ENCODE measurements at places on chromosomes 2 and 18.

- no peak for DNase-seq
Observed at GRCh38 chr2:168685600-168686451, 116.6 kb upstream of the NOSTRIN start.

DNA sequence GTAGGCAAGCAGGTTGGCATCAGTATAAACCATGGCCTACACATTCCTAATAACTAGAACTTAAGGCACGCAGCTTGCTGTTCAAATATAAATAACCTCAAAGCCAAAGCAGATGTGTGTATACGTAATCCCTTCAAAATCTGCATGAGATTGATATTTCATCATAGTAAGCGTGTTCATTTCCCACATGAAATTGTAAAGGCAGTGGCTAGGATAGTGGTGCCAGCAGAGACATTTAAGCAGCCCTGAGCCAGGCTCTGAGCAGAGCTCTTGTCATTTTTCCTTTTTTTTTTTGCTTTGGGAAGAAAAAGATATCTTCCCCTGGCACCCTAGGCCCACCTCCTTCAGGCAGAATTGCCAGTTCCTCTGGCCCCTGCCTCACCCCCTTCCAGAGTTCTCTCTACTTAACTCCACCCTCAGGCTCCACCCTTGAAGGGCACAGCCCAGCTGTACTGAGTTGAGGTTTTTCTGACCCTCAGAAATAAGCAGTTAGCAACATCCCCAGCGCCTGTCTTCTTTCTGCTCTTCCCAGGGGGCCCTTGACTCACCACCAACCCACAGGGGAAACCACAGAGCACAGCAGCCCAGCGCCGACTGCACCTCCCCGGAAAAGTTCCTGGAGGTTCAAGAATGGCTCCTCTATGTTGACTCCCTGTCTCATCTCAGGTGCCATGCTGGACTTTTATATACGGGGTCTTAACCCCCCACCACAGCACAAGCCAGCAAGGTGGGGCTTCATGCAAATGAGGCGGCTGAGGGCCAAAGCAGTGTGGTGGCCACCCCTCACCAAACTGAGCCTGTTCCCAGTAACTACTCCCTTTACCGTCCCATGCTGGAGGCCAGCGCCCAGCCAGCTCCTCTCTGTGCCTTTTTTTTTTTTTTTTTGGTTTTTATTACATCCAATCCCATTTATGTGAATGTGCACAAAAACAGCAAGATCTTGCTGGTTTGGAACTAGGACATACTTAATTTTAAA lies 84.7 kb downstream of the EHD3 start:
- DNase-seq, result no peak

DNA sequence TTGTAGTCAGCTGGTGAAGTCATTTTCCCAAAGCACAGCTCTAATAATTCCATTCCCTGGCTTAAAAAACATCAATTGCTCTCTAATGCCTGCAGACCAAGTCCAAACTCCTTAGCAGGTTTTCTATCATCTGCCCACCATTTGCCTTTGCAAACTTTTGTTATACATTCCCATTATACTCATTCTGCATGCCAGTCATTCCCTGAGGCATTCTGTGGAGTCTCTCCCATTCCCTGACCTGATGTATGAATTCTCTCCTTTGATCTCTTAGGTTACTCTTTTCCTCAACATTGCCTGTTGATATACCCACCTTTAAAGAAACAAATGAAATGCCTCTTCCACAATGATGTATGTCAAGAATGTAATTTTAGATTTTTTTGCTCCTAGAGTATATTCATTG lies 852.0 kb upstream of the FSHR start:
- DNase-seq, result no peak

DNA sequence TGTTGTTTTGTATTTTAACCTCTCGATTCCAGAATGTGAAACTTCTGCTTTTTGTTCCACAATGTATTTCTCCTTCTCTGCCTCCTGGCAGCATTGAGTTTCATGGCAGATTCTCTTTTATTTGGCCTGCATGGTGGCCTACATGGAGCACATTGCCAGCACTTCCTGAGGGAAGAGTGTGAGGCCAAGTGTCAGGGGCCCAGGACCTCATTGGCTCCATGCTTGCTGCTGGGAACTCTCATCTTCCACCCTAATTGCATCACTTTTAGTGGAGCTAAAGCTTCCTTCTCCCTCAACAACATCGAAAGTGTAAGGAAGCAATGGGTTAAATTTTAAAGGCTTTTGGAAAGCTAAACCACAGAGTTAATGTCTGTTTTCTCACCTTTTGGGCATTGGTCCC lies 9.5 kb downstream of the TRIB2 start:
- DNase-seq, result no peak

DNA sequence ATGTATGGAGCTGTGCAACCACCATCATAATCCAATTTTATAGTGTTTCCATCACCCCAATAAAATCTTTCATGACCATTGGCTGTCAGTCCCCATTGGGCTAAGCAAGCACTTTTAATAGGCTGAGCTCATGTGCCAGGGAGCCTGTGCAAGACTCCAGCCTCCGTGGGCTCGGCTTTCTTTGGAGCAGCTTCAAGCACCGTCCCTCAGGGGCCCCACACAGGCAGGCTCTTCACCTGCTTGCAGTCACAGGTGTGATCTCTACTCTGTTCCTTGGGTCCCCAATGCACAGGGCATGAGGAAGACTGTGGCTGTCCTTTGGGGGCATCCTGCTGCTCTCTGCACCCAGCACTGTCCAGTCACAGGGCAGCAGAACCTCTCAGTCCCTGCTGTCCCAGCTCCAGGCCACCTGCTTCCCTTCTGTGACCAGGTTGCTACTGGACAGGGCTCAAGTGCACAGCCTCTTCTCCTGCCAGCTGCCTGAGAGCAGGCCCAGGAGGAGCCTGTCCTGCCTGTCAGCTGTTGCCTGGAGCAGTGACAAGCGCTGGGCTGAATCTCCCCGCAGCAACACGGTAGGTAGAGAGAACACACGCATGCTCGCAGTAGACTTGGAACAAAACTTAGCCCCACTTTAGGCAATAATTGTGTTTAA lies 40.7 kb upstream of the TMEM131 start:
- DNase-seq, result no peak

DNA sequence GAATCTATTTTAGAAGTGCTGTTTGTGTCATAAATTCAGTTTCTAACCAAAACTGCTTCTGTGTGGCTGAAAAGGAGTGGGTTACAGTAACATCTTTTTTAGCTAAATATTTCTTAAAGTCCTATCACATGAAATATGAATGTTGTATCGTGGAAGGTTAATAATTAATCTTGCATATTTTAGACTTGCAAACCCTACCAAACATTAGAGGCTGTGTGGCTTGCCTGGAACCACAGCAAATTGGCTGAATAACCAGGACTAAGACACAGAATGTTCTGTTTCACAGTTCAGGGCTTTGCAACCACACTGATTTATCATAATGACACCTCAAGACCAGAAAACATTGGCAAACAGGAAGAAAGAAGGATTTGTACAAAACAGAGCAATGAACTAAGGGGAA lies 208.9 kb upstream of the CNTNAP5 start:
- DNase-seq, result no peak

DNA sequence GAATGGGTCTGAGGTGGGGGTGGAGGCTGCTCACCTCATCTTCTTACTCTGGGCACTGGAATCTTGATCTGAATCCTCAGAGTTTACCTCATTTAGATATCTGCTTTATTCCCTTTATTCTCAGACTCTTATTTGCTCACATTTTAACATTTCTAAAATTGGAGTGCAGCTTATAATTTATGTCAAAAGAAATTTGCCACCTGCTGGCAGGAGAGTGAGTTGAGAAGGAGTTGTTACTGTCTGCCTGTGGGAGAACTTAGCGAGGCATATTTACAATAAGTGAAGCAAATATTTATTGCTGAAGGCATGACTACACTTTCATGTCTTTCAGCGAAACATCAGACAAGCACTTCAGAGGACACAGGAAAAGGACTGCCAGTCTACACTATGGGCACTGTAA lies 16.4 kb upstream of the KIAA2012 start:
- DNase-seq, result no peak

DNA sequence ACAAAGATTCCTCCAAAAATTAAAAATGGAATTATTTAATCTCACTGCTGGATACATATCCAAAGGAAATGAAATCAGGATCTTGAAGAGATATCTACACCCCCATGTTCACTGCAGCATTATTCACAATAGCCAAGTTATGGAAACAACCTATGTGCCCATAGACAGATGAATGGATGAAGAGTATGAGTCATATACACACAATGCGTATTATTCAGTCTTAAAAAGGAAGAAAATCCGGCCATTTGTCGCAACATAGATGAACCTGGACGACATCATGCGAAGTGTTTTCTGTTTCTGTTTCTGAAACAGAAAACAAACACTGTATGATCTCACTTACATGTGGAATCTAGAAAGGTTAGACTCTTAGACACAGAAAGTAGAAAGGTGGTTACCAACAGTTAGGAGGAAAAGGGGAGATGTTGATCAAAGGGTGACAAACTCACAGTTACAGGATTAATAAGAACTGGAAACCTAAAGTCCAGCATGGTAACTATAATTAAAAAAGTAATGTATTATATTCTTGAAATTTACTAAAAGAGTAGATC lies 87.8 kb upstream of the ERBB4 start:
- no peak for DNase-seq

- DNase-seq, result no peak
Observed at GRCh38 chr18:45213040-45213333, 402.3 kb upstream of the SLC14A2 start.

GRCh38 chr2:44107974-44108373 lies 60.7 kb upstream of the PPM1B start:
- DNase-seq, result no peak

GRCh38 chr2:208990716-208991115 lies 433.1 kb upstream of the MAP2 start:
- DNase-seq, result no peak

GRCh38 chr2:217183471-217183870 lies 323.6 kb upstream of the TNP1 start:
- no peak for DNase-seq

GRCh38 chr2:17876590-17876989 lies 1.9 kb upstream of the KCNS3 start:
- DNase-seq, result no peak

- DNase-seq, result no peak
Observed at GRCh38 chr2:239053801-239054503, 206.1 kb downstream of the TWIST2 start.

DNA sequence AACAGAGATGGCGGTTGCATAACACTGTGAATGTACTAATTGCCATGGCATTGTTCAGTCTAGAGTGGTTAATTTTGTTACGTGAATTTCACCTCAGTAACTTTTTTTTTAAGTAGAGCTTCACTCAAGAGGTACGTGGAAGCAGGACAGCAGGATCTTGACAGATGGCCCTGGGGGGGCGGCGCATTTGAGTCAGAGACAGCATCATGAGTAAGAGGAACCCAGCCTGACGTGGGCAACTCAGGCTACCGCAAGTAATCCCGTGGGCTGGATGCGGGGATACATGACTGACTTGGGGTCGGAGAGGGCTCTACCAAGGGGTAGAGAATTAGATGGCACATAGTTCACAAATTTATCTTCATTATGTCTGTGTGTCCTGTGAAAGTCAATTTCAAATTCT lies 38.1 kb upstream of the DAPL1 start:
- no peak for DNase-seq

- DNase-seq, result no peak
Observed at GRCh38 chr2:110886826-110887573, 154.6 kb downstream of the ACOXL start.

GRCh38 chr2:188319838-188320237 lies 28.2 kb downstream of the GULP1 start:
- no peak for DNase-seq

- no peak for DNase-seq
Observed at GRCh38 chr2:219830353-219830738, 202.9 kb downstream of the SLC4A3 start.

DNA sequence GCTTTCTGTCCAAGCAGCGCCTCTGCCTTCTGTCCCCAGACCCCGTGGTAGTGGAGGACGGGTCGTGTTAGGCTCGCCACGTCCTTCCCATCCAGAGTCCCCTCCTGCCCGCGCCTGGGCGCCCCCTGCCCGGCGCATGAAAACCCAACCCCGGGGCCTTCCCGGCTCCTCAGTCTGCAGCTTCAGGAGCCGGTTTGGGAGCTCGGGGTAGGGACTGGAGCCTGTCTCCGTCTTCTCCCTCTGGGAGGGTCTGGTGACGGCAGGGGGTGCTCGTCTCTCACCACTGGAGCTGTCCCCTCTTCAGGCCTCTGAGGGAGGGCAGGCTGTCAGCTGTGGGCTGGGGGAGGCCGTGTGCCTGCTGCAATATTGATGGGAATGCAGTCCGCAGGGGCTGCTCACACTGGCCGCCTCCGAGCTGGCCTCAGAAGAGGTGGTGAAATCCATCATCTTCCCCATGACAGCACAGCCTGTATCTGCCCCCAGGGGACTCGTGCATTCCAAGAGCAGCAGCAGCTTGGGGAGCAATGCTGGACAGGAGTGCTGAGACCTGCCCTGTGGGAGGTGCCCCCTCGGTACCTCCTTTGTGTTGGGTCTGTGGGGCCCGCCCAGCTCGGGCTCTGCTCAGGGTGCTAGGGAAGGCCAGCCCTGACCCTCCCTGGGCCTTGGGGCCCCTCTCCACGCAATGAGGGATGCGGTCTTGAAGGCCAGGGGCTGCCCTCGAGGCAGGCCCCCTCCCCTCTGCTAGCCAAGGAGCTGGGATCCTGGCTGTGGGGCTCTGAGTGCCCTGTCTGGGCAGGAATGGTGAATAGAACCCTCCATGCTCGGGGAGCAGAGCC lies 17.8 kb upstream of the KLHL30 start:
- no peak for DNase-seq

DNA sequence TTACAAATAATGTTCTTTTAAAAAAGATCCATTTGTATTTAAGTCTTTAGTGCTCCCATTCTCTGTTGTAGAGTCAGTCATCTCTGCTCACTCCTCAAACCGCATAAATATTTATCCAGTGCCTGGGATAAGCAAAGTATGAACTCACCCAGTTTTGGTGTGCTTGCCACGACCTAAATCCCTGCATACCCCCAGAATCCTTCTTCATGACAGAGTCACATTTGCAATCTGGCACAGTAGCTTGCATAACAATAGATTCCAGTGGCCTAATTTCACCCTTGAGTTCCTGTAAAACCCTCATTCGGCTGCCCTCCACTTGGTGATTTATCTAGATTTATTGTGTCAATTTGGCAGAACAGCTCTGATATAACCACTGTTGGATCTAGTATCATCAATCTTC lies 92.9 kb downstream of the DTNA start:
- no peak for DNase-seq

GRCh38 chr2:170218931-170219330 lies 41.0 kb downstream of the MYO3B start:
- DNase-seq, result no peak

DNA sequence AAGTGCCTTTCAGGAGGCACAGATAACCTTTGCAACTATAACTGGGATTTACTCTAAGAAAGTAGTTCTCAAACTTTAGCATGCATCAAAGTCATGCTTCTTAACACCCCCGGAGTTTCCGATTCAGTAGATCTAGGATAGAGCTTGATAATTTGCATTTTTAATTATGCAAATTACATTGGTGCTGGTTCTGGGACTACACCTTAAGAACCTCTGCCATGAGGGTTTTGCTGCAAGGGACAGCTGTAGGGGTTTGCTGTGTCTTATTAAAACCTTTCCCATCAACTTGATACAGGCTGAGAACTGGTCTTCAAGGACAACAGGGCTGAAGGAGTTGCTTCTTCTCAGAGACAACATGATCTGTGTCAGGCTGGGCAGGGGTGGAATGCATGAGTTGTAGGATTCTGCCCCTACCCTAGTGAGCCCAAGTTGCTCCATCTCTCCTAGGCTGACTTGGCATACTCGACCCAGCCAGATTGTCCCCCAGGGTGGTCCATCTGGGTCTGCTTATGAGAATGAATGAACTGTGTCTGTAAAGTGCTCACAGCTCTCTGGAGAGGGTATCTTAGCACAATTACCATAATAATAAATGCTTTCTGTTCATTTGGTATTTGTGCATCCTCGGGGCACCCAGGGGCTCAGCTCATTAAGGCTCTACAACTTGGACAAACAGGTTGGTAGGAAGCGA lies 232.7 kb downstream of the CLIP4 start:
- DNase-seq, result no peak

All from nucleus accumbens (tissue), 56 donors.